Panc1 (cell line): ENCODE measurements at places on chromosomes 1 and 21. TPM values are rescaled to one million over a fixed set of nuclear protein-coding genes. Genes with fewer than 3 reads are reported as not detected.

- DNase-seq, result no peak
Observed at GRCh38 chr1:15938628-15939161, 37.2 kb downstream of the ZBTB17 start.

DNA sequence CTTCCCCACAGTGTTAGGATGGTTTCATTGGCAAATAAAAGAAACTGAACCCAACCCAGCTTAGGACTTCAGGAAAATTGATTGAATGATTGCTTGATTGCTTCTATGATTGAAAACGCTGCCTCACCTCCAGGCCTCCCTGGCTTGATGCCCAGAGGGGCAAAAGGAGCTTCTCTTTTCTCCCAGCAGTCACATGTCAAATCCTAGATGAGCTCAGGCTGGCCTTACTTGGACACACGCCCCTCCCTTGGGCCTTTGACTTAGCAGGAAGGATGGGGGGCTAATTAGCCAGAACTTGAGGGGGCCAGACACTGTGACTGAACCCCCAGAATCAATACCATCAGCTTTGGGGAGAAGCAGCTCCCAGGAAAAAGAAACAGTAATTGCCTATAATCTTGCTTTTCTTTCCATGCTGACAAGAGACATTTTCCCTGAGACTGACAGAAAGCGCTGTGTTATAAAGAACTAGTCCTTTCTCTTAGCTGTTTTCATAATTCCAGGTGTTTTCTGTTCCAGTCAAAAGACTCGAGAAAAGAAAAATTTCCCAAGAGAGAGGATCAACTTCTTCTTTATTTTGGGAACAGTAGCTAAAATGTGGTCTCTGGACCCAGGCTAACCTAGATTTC is 50.8 kb upstream of the ATP5PO start:
- no peak for DNase-seq

GRCh38 chr1:201714542-201715329 is 114.2 kb upstream of the IPO9 start:
- peak; percentile 95 for DNase-seq

DNA sequence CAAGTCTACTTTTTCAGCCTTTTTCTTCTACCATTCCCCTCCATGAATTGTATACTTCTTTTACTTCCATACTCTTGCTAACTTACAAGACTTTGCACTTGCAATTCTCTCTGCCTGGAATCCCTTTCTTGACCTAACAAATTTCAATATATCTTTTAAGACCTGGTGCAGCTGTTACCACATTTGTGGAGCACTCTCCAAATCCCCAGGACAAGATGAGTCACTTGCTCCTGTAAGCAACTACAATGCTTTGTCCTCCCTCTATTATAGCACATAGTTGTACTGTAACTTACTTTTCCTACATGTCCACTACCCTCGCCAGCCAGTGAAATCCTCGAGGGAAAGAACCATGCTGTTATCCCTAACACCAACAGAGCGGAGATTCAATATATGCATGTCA is 43.1 kb downstream of the WARS2 start:
- DNase-seq, result no peak

GRCh38 chr1:239218301-239218700 is 168.1 kb upstream of the CHRM3 start:
- no peak for DNase-seq

GRCh38 chr1:32627596-32628162 is 22.7 kb downstream of the ZBTB8OS start:
- no peak for DNase-seq

GPR61 gene
- not detected for total RNA-seq

GRCh38 chr1:240337781-240338180 is 246.1 kb downstream of the FMN2 start:
- no peak for DNase-seq

DNA sequence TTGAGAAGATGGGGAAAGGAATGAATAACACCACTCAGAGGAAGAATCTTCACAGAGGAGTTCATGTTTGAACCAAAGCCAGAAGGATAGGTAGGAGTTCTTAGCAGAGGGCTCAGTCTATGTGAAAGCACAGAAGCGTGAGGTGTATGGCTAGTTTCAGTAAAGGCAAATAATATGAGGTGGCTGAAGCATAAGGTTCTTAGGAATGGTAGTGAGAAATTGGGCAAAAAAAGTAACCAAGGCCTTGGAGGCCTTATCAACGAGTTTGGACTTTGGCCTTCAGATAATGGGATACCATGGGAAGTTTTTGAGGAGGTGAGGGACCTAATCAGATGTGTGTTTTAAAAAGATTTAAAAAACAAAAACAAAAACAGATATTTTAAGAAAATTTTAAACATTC is 47.1 kb downstream of the TCEANC2 start:
- no peak for DNase-seq

SYCP1 gene
- not detected for total RNA-seq

GRCh38 chr1:7929637-7930036 is 11.0 kb downstream of the TNFRSF9 start:
- DNase-seq, result no peak

- DNase-seq, result no peak
Observed at GRCh38 chr1:30616759-30617158, 106.6 kb downstream of the MATN1 start.

GRCh38 chr1:209109001-209109785 is 474.3 kb upstream of the CAMK1G start:
- DNase-seq, result no peak

RAB7B gene
- 0.05 TPM for total RNA-seq

FAM72A gene
- 29.2 TPM for total RNA-seq

GRCh38 chr1:203742436-203742835 is 22.5 kb upstream of the LAX1 start:
- DNase-seq, result no peak

GRCh38 chr21:27813750-27814149 is 846.9 kb upstream of the ADAMTS5 start:
- DNase-seq, result no peak

DNA sequence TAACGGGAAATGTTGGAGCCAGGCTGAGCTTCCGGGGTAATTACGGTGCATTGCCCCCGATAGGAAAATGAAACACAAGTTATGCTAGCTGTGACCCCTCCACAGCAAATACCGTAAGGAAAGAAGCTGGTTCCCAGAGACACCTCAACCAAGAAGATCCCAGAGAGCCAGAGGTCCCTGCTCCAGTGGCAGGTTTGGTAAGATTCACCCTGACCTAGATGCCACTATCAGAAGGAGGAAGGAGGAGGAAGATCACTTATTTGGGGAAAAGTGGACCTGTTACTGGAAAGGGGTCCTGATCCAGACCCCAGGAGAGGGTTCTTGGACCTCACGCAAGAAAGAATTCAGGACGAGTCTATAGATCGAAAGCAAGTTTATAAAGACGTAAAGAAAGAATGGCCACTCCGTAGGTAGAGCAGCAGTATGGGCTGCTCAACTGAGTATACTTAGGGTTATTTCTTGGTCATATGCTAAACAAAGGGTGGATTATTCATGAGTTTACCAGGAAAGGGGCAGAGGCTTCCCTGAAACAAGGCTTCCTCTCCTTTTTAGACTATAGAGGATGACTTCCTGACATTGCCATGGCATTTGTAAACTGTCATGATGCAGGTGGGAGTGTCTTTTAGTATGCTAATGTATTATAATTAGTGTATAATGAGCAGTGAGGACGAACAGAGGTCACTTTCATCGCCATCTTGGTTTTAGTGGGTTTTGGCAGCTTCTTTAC is 7.5 kb upstream of the CAPN9 start:
- no peak for DNase-seq
